ENCODE measurements at places on chromosomes 1 and 21.
A peak's percentile ranks its signal among the peaks of the same experiment; 100 is the strongest.

DNA sequence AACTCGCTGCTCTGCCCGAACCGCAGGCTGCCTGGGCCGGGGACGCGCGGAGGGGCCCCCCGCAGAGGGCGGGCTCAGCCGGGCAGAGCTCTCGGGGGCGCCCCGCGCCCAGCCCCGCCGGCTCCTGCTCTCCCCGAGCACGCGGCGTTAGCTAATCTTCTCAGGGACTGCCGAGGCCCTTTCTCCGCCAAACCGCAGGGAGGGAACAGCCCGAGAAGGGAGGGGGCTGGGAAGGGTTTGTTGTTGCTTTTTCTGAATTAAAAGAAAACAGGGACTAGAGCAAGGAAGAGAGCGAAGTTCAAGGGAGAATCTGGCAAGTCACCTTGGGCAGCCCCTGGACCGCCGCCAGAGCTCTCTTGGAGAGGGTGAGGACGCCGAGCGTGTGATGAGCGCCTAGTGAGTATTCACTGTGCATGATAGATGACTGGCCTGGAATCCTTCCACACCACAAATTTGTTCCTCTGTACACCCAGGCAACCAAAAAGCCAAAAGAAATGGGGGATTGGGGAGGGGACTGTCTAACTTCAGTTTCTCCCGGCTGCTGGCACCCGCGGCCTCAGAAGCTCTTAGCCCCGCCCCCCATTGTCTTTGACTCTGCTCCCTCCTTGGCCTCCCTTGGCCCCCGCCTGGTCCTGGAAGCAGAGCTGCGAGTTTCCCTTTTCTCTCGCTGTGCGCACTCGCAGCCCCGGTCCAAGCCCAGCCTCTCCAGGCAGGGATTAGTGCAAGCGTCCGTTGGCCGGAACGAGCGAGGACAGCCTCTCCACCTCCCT is 19.7 kb upstream of the LMX1A start:
- peak; percentile 96 for DNase-seq

GRCh38 chr1:234628089-234628488 is 18.1 kb upstream of the IRF2BP2 start:
- DNase-seq = no peak

DNA sequence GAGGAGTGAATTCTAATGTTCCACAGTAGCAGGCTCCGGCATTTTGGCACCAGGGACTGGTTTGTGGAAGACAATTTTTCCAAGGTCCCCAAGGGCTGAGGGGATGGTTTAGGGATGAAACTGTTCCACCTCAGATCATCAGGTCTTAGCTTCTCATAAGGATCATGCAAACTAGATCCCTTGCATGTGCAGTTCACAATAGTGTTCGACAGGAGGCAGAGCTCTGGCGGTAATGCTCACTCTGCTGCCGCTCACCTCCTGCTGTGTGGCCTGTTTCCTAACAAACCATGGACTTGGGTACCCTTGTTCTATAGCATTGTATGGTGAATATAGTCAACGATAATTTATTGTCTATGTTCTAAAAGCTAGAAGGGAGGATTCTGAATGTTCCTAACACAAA is 16.6 kb downstream of the CRNN start:
- DNase-seq = no peak

GRCh38 chr1:184743062-184743756 is 11.4 kb downstream of the EDEM3 start:
- DNase-seq = no peak

GRCh38 chr1:200392625-200393185 is 17.1 kb downstream of the ZNF281 start:
- no peak for DNase-seq

DNA sequence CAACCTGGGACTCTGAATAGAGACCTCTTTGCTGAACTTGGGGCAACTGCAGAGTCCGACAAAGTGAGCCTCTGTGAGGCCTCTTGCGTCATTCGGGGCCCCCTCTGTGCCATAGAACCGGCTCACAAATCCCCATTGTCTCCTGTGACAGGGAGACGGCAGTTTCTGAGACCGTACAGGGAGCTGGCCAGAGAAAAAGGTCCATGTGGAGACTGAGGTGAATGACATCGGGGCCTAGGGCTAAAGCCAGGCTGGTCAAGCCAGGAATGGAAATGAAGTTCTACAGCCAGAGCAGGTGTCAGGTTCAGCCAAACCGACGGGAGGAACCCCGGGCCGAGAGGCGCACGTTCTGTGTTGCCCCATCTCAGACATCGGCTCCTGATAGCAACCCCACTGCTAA is 37.1 kb upstream of the TRIM67 start:
- DNase-seq = no peak

GRCh38 chr1:74775735-74776134 is 42.8 kb downstream of the TYW3 start:
- DNase-seq = no peak

Data from right forelimb (tissue), 1 donor.